ENCODE measurements at places on chromosomes 2 and 18.
A peak's percentile ranks its signal among the peaks of the same experiment; 100 is the strongest.

DNA sequence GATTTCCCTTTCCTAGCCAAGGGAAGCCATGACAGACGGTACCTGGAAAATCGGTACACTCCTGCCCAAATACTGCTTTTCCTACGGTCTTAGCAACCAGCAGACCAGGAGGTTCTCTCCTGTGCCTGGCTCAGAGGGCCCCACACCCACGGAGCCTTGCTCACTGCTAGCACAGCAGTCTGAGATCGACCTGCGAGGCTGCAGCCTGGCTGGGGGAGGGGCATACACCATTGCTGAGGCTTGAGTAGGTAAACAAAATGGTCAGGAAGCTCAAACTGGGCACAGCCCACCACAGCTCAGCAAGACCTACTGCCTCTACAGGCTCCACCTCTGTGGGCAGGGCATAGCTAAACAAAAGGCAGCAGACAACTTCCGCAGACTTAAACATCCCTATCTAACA, 6.8 kb upstream of the CD207 start:
- no peak for DNase-seq

DNA sequence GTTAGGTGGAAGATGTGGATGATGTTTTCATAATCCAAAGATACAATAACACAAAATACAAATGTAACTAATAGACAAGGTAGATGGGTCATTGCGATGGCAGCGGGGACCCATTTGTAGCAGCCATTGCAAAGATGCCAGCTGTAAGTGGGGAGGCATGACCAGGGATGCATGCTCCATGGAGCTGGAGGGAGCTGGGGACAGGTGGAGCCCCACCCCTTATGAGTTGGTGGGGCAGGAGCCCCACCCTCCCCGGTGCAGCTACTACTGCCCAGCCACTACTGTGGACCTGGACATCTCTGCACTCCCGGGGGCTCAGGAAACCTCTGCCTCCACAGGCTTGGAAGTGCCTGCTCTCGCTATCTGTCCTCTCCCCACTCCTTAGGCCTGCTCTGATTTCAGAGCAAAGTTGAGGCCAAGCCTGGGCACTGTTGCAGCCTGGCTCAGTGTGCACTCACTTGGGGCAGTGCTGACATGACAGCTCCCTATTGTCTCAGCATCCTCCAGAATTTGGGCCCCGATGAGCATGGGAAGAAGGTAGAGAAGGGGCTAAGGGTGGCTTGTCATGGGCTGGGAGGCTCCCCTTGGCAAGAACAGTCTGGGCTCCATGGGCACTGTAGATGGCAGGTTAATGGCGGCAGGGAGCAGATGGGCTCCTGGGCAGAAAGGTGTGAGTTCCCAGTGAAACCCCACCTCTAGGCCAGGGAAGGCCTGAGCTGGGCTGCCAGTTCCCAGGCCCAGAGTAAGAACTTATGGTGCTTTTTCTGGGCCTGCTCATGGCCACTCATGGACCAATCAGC, 81.1 kb downstream of the ZNF804A start:
- no peak for DNase-seq

GRCh38 chr2:1319393-1319792, 93.9 kb upstream of the TPO start:
- no peak for DNase-seq

GRCh38 chr2:101517758-101518271, 42.9 kb upstream of the RFX8 start:
- DNase-seq = no peak

DNA sequence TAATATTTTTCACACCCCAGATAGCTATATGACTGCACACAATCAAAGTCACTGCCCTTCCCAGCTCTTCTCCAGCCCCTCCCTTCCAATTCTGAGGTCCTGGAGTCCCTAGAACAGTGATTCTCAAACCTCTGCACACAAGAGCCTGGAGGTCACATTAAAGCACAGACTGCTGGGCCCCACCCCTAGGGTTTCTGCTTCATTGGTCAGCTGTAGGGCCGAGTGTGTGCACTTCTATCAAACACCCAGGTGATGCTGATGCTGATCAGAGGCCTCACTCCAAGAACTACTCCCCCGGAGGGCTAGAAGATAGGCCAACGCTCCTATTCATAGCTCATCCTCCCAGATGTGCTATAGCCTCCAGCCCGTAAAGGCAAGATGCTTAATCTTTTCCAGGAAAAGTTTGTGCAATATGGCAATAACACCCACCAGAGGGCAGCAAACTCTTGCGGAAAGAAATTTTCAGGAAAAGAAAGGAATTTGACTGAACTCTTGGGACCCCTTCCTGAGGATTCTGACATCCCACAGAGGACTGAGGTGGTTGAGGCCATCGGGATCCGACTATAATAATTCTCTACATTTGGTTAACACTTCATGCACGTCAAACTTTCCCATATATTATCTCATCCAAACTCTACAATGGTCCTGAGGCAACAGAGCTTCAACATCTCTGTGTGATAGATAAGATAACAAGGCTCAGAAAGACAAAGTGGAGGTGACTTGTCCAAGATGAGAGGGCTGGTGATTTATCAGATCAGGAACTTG, 194.2 kb upstream of the PKDCC start:
- peak; percentile 50 for DNase-seq

- no peak for DNase-seq
Observed at GRCh38 chr2:187422282-187422681, 25.8 kb downstream of the CALCRL start.

DNA sequence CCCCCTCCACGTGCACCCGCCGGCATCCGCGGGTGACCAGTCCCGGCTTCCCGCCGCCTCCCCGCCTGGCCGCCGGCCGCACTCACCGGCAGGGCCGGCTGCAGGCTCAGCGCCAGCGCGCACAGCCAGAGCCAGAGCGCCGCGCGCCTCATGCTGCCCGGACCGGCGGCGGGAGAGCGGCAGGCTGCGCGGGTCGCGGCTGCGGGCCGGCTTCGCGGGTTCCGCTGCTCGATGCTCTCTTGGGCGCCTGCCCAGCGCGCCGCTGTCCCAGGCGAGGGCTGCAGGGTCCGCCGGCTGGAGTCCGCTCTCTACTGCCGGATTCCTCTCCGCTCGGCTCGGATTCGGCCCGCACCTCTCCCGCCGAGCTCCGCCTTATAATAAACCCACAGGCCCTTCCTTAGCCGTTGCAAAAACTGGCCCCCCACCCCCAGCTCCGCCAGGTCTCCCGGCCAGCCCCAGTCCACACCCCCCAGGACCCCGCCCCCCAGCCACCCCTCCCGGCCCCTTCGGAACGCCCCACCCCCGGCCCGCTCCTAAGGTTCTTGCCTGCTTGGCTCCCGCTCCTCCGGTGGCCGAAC, at the start of gene SDC1:
Gene SDC1 (minus strand): TSS at position 415 of the 578 bp plus-strand sequence. CDS start 263 bp downstream, at position 152.
- peak; percentile 84 for DNase-seq

DNA sequence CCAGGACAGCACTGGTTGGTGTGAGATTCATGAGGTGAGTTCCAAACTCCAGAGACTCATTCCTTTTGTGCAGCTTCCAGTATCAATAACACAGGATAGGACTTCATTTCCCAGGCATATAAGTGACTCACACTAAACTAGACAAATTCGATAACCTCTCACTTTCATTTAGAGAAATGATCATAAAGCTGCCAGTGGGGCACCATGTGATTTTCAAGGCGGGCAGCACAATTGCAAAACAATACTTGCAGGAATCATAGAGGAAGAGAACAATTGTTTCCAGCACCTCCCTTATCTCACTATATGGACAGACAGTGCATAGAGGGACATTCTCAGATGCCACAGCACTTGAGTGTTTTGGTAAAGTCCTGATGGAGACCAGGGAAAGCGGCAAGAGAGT, 31.3 kb upstream of the DNAH7 start:
- no peak for DNase-seq

DNA sequence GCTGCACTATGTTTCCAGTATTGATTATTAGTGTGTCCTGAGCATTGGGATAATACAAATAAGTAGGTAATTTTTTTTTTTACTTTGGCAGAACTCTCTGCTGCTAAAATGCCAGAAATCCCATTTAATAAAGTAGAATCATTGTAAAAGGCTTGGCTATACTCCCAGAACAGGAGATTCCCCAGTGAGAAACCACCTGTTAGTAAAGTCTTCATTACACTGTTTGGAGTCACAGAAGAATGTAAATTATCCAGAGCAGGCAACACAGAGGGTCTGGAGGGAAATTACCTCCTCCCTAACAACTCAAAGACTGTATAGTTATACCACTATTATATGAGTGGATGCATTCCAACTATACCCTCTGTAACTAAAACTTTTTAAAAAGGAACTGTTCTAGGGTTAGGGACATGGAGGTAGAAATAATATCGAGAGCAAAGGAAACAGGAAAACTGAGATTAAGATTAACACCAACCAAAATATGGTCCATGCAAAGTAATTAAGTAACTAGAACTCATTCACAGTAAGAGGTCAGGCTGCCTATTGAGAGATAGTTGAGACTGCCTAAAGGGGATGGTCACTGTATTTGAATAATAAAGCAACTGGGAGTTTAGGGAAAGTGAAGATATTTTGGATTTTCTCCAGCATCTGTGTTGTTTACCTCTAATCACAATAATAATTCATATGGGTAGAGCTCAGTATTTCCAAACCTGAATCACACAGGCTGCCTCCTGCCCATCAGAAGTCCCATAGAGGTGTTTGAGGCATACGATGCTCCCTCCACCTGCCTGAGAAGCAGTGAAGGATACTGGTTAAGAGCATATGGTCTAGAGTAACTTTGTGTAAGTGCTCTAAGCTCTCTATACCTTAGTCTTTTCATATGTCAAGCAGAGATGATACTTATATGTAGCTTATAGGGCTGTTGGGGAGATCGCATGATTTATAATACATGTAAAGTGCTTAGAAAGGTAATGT, 34.4 kb downstream of the MAP2 start:
- DNase-seq = no peak

DNA sequence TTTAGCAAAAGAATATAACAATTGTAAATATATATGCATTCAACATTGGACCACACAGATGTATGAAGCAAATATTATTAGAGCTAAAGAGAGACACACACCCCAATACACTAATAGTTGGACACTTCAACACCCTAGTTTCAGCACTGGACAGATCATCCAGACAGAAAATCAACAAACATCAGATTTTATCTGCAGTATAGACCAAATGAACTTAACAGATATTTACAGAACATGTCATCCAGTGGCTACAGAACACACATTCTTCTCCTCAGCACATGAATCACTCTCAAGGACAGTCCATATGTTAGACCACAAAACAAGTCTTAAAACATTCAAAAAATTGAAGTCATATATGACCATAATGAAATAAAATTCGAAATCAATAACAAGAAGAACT, 22.1 kb upstream of the EVA1A start:
- no peak for DNase-seq

DNA sequence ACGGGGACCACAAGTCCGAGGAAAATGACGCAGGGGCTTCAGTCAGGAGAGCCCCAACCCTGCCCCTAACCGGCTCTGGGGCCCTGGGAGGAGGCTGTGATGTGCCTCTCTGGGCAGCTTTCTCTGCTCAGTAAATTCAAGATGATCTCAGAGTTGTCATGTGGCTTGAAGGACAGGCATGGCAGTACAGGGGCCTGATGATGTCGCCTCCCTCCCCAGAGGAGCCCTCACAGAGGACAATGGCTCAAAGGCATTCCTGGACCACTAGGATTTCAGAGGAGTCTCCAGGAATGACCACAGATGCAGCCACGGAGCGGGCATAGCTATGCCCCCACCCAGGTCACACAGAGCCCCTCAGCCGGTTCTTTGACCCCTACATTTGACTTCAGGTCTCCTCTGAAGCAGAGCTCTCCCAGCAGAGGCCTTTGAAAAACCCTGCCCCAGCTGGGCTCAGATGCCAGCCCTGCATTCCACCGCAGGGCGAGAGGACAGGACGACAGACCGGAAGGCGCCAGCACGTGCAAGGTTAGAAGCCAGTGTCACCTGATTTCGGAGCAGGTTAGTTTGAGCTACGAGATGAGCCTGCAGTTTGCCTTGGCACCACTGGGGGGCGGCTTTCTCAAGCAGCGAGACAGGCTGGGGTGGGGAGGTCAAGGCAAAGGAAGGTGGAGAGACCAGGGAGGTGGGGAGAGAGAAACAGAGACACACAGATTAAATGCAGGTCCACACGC, 39.2 kb downstream of the BIN1 start:
- DNase-seq = peak; percentile 95

DNA sequence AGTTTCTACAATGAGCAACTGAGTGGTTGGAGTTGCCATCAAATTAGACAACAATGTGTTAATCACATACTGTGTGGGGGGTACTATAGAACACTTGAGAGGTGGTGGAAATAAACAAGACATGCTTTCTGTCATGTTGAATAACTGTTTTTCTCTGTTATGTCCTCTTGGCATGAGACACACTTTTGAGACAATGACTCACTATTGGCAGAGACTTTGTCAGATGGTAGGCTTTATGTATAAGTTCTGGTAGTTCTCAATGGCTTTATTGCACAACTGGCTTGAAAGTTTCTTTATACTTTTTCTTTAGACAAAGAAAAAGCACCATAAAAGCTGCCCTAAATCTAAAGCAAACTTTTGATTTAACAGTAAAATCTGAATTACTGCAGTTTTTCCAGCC, 578.7 kb downstream of the ADCYAP1 start:
- no peak for DNase-seq

GRCh38 chr18:13597068-13597467, 129.3 kb downstream of the FAM210A start:
- DNase-seq = no peak

DNA sequence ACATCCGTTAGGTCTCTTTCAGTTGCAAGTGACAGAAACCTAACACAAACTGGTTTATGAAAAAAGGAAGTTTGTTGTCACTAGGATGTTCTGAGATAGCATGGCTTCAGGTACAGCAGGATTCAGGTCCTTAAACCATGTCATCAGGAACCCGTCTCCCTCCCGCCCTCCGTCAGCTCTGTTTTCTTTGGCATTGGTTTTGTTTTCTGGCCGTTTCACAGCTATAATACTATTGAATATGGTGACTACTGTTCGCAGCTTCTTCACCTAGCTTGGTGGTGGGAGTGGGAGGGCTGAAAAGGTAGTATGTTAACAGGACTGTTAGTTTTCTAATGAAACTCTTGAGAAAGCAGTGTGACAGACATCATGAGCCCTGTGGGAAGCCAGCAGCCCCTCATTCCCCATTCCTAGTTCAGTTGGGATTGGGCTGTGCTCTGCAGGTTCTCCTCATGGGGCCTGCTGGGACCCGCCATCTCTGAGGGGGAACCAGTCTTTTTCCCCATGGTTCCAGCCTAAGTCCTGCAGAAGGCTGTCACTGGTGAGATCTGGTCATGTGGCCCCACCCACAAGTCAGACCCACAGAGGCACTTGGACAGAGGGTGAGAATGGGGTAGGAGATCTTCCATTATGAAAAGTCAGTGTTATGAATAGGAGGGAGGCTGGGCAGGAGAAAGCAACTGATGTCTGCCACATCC, 12.1 kb downstream of the PTMA start:
- no peak for DNase-seq

DNA sequence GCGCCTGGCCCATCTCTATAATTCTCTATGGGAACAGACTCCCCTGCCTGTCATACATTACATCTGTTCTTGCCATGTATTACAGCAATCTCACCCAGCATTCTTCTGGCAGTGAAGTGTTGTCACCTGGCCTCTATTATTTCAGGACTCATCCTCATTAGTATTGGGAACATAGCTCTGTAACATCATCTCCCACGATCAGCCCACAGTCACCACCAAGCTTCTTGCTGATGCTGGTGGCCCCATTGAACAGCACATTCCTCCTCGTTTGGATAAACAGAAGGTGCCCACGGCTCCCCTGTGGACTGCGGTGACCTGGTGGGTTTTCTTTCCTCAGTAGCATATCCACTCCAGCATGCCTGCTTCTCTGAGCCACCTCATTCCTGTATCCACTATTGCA, 21.5 kb downstream of the CHCHD5 start:
- DNase-seq = no peak

All from lower leg skin (tissue), 4 donors.